Activated T-helper 17 cell treated with anti-CD3 and anti-CD28 coated beads, Interleukin-2, amount 50 U/mL, for 72 hours (primary cell): ENCODE measurements at places on chromosomes 5 and 9. TPM values are rescaled to one million over a fixed set of nuclear protein-coding genes. Genes with fewer than 3 reads are reported as not detected.

GRCh38 chr5:88729829-88730182 lies 153.2 kb downstream of the MEF2C start:
- no peak for ATAC-seq

GRCh38 chr9:29150606-29151005 lies 1577.3 kb upstream of the C9orf72 start:
- no peak for ATAC-seq

The DBH gene
- not detected for total RNA-seq

The GTF3C5 gene
- 118 TPM for total RNA-seq

- ATAC-seq = no peak
Measured at GRCh38 chr9:1454616-1455347, 404.6 kb downstream of the DMRT2 start.

- ATAC-seq = no peak
Measured at GRCh38 chr9:134177624-134178393, 13.4 kb upstream of the RNU6ATAC start.

GRCh38 chr5:31442058-31442745 lies 89.7 kb downstream of the DROSHA start:
- no peak for ATAC-seq

DNA sequence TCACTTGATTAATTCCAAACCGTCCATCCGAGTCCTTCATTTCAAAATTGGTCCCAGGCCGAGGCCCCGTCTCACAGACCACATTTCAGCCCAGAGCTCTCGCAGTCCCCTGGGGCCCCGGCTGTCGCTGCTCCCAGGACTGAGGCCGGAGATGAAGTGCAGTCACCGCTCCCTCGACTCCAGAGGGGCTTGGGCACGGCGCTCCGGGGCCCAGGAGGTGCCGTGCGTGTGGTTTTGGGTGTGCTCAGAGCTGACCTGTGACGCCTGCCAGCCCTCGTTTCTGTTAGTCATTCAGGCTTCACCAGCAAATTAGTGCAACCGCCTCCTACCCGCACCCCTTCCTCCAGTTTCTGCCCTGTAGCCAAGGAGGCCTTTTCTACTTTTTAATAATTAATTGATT lies 48.7 kb upstream of the PHYKPL start:
- ATAC-seq = no peak

DNA sequence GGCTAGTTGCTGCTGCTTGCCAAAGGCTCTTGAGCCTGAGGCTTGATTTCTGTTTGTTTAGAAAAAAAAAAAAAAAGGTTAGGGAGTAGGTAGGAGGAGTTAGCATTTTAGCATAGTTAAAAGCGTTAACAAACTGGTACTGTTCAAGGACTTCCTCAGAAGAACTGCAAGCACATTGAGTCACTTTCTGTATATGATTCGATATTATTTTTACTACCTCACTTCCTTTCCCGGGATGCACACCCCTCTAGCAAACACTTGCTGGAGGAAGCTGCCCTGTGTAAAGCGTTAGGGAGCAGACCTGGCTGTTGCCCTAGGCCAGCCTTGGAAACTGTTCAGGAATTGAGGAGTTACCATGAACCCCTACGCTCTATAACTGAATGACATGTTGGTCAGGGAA lies 15.7 kb upstream of the CEP120 start:
- ATAC-seq = peak; percentile 74

The CCDC183 gene
- 2.1 TPM for total RNA-seq

The FCN1 gene
- total RNA-seq = not detected

The IL7R gene
- 203 TPM for total RNA-seq

- no peak for ATAC-seq
Measured at GRCh38 chr5:11251247-11251646, 490.2 kb upstream of the DAP start.

GRCh38 chr5:149435015-149435376 lies 55.9 kb upstream of the IL17B start:
- no peak for ATAC-seq

DNA sequence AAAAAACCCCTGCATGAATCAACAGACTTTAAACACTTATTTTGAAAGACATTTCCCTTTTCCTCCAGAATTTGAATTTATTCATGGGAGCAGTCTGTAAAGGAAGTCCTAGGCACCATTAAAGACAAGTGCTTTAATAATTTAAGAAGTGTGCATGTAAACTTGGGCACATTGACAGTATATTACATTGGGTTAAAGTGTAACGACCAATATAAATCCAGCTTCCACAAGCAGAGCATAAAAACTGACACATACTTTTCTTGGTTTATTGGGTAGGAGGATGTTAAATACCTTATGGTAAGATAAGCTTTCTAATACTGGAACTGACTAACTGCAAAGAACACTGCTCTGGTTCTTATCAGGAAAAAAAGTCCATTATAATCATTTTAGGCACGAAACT lies 1.2 kb upstream of the ENTREP1 start:
- ATAC-seq = no peak

DNA sequence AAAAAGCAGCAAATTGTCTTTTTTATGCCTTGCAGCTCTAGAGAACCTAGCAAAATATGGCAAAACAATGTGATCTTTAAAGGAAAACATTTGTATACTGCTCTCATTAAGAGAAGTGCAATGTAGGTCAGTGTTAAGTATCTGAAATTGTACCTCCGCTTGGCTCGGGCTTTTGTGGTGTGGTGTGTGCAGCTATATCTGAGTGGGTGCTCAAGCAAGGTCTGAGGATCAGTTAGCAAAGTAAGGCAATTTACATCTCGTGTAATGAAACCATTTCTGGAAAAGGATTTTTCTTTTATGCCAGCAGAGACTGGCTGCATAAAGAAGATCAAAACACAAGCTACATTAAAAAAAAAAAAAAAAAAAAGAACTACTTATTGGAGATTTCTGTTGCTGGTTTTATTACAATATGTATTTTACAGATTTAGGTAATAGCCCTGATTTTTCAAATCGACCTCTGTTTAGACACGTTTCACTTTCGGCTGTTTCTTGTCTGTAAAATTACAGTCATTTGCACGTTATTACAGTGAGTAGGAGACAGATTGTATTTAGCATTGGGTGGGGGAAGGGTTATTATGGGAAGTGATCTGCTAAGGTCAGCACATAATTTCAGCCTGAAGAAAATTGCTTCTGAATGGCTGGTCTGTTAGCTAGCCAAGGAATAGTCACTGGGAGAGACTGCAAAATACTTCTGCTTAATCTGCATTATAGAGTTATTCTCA lies 7.9 kb upstream of the ZNF608 start:
- no peak for ATAC-seq

GRCh38 chr9:132426639-132427414 lies 16.8 kb downstream of the CFAP77 start:
- no peak for ATAC-seq

DNA sequence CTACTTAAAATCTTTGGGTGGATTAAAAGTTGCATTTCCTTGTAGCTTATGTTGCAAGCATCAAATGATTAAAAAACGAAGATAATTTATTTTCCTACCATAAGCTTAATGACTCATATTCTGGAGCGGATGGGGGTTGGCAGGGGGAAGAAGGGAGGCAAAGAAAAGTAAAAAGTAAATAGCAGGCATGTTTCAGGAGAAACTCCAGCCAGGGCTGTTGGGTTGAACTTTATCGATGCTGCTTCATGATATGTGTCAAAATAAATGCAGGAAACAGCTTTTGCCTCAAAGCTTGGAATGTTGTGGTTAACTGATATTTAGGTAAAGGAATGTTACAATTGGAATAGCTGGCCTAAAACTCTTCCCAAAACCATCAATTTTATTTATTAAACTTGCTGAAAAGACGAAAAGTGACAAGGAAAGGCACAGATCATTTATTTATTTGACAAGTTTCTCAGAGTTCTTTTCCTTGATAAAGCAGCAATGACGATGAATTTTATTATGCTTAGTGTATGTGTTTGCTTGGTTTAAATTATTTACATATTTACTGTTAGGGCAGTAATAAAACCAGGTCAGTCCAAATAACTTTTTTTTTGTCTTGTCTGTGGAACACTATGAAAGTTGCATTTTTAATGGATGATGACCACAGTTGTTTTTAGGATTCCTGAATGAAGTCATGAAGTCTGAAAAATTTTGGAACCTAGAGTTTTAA lies 177.9 kb downstream of the PCSK1 start:
- ATAC-seq = no peak

The LHX3 gene
- not detected for total RNA-seq

DNA sequence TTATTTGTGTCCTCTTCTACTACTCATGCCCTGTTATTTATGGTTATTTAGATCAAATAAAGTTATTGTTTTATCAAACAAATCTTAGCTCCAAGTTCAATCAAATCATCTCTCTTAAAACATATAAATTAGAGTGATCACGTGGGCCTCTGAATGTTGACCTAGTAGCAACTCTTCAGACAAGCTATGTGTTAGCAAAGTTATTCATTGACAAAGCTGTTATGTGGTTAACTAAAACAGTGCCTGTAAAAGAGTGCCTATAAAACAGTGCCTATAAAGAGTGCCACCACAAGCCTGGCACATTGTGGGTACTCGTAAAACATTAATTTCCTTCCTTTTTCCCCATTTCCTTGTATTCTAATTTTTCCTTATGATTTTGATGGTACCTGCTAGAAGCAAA lies 421.9 kb downstream of the HCN1 start:
- ATAC-seq = no peak

- no peak for ATAC-seq
Measured at GRCh38 chr5:62568800-62569432, 9.7 kb upstream of the LRRC70 start.

- ATAC-seq = no peak
Measured at GRCh38 chr5:1878050-1878849, 4.5 kb downstream of the IRX4 start.

GRCh38 chr5:163565931-163566608 lies 60.7 kb downstream of the MAT2B start:
- ATAC-seq = peak; percentile 90

The ODF2 gene
- total RNA-seq = 49.4 TPM

DNA sequence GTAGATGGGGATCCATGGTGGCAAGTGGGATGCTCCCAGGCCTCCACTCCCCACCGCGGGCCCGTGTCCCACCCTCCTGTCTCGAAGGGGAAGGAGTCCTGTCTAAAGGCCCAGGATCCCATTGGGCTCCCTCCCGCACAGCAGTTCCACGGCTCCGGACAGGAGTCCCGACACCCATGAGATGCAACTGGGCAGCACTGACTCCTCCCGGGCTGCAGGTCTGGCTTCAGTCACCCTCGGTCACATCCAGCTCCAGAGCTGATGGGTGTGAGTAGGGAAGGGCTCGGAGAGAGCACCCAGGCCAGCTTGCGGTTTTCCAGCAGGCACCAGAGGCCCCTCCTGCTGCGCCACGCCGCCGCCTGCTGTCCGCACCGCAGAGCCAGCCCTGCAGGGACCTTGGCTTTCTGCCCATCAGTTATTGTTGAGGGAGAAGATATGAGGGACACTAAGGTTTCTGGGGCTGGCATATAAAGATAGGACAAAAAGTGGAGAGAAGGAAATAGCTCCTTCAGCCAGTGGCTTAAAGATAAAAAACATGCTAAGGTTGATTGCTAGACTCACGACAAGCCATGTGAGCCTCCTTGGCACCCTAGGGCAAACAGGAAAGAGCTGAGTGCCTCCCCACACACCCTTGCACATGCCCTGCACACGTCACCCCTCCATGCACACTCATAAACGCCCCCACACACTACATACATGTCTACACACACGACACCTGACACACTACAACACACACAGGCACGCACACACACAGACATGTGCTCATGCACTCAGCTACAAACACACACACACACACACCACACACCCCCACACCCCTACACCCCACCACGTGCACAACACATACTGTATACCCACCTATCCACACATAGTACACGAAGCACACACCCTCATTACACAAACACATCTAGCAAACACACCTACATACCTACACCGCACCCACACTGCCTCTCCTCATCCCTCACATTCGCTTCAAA lies 79.0 kb downstream of the AK8 start:
- no peak for ATAC-seq

- no peak for ATAC-seq
Measured at GRCh38 chr5:65128226-65128625, 353.5 kb downstream of the ADAMTS6 start.

The ADGRD2 gene
- not detected for total RNA-seq

- no peak for ATAC-seq
Measured at GRCh38 chr5:13357929-13358328, 586.6 kb downstream of the DNAH5 start.
